SW 1271 (cell line): ENCODE measurements at places on chromosomes 1 and 21.

- no peak for DNase-seq
Measured at GRCh38 chr1:165753934-165754333, 14.7 kb downstream of the TMCO1 start.

DNA sequence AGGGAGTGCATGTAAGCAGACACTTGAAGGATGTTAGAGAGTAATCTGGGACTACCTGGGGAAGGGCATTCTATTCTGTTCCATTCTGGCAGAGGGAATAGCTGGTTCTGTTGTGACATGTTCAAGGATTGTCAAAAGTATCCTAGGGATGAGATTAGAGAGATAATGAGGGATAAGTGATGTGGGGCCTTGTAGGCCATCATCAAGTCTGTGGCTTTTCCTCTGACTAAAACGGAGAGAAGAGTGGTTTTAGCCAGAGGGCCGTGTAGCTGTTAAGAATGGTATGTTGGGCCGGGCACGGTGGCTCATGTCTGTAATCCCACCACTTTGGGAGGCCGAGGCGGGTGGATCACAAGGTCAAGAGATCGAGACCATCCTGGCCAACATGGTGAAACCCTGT is 23.6 kb downstream of the TGFB2 start:
- no peak for DNase-seq

GRCh38 chr1:27099587-27100334 is 55.2 kb downstream of the SLC9A1 start:
- DNase-seq = no peak

GRCh38 chr1:56957931-56958330 is 7.9 kb downstream of the C8B start:
- no peak for DNase-seq

DNA sequence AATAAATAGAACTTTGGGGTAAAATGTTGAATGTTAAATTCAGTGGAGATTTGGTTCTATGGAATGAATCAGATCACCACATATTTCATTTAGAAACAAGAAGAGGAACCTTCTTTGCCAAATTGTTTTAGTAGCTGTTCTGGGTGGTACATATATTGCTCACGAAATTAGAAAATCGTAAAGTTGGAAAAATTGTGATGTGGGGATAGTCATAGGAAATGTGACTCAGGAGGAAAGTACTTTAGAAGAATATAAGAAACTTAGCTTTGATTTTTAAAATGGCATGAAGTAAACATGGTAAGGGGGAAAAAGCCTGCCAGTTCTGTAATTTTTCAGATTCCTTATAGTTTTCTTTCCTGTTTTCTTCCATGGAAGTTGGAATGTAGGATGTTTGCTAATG is 27.4 kb downstream of the RRP15 start:
- DNase-seq = no peak

GRCh38 chr1:111422546-111423391 is 4.8 kb downstream of the OVGP1 start:
- DNase-seq = no peak
